ENCODE measurements at places on chromosomes 6 and 20.
A peak's percentile ranks its signal among the peaks of the same experiment; 100 is the strongest.

DNA sequence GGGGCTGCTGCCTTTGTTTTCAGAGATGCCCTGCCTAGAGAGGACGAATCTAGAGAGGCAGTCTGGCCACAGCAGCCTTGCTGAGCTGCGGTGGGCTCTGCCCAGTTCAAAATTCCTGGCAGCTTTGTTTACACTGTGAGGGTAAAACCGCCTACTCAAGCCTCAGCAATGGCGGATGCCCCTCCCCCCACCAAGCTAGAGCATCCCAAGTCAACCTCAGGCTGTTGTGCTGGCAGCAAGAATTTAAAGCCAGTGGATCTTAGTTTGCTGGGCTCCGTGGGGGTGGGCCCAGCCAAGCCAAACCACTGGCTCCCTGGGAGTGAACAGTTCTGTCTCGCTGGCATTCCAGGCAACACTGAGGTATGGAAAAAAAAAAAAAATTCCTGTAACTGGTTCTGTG, 970.9 kb downstream of the TBC1D32 start:
- DNase-seq = no peak

- no peak for DNase-seq
Observed at GRCh38 chr20:24996449-24997377, 4.2 kb upstream of the APMAP start.

- DNase-seq = peak; percentile 56
Observed at GRCh38 chr6:99746261-99746895, 139.7 kb downstream of the PRDM13 start.

GRCh38 chr6:126633373-126633772, 293.5 kb downstream of the CENPW start:
- DNase-seq = no peak

GRCh38 chr6:54238396-54238795, 69.8 kb upstream of the TINAG start:
- DNase-seq = no peak

GRCh38 chr6:35894776-35895175, 26.1 kb downstream of the SRPK1 start:
- DNase-seq = no peak

- DNase-seq = no peak
Observed at GRCh38 chr20:61306937-61307475, 54.9 kb downstream of the CDH4 start.

DNA sequence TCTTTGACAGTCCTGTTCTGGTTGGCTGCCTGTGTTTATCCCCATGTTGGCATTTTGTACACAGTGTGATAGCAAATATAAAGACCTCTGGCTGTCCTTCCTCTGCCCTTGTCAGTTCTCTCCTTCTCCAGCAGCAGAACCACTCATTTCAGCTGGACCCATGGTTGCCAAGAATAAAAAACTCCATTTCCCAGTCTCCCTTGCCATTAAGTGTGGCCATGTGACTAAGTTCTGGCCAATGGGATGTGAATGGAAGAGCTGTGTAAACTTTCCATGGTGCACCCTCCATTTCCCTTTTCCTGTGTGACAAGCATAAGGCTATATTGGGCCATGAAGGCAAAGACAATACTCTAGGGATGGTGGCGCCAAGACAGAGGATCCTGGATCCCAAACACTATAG, 78.4 kb upstream of the TBC1D7 start:
- DNase-seq = no peak

GRCh38 chr20:59809630-59810448, 123.6 kb downstream of the SYCP2 start:
- DNase-seq = no peak

- DNase-seq = no peak
Observed at GRCh38 chr20:50312682-50313521, 122.3 kb downstream of the CEBPB start.

GRCh38 chr20:34037767-34038166, 44.1 kb downstream of the RALY start:
- no peak for DNase-seq

DNA sequence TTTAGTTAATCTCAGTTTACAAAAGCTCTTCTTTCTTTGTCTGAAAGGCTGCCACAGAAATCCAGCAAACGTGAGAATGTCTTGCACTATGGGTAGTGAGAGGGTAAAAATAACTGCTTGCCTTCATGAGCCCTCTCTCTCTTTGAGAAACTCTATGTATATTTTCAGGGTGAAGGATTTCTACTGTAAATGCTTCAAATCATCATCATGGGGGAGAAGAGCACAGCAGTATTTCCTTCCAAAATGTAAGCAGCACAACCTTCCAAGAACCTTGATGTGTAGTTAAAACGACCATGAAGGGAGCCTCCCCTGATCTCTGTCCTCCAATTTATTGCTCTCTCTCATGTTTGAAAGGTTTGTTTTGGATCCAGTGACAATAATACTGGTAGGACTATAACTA, 141.3 kb upstream of the CENPW start:
- no peak for DNase-seq

GRCh38 chr6:5644523-5645185, 362.1 kb downstream of the NRN1 start:
- no peak for DNase-seq

DNA sequence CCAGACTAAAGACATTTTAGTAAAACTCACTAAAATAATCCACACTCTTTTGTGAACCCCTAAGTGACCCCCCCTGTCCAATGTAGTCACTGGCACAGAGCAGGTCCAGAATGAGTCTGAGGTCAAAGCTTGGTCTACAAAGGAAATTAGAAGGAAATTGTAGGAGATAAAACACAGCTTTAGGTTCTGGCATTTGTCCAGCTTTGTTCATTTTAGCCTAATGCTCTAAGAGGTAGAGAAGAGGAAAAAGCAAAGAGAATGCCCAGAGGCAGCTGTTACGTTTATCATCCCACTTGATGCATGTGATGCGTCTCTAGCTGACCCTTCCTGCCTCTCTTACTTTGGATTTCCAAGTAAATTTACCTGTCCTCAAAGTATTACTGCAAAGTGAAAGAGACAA, 62.5 kb downstream of the CNKSR3 start:
- no peak for DNase-seq

DNA sequence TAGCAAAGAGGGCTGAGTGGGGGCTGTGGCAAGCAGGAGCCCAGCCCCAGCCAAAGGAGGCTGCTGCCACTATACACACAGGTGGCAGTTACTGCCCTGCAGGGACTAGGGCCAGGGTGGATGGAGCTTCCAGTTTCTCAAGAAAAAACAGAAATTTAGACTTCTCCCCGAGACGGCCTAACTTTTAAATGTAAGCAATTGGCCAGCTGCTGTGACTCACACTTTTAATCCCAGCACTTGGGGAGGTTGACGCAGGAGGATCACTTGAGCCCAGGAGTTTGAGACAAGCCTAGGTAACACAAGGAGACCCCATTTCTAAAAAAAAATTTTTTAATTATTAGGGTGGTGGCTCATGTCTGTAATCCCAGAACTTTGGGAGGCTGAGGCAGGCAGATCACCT, 98.2 kb upstream of the NFATC2 start:
- DNase-seq = no peak

GRCh38 chr20:5715071-5715841, 34.9 kb upstream of the SHLD1 start:
- DNase-seq = no peak

DNA sequence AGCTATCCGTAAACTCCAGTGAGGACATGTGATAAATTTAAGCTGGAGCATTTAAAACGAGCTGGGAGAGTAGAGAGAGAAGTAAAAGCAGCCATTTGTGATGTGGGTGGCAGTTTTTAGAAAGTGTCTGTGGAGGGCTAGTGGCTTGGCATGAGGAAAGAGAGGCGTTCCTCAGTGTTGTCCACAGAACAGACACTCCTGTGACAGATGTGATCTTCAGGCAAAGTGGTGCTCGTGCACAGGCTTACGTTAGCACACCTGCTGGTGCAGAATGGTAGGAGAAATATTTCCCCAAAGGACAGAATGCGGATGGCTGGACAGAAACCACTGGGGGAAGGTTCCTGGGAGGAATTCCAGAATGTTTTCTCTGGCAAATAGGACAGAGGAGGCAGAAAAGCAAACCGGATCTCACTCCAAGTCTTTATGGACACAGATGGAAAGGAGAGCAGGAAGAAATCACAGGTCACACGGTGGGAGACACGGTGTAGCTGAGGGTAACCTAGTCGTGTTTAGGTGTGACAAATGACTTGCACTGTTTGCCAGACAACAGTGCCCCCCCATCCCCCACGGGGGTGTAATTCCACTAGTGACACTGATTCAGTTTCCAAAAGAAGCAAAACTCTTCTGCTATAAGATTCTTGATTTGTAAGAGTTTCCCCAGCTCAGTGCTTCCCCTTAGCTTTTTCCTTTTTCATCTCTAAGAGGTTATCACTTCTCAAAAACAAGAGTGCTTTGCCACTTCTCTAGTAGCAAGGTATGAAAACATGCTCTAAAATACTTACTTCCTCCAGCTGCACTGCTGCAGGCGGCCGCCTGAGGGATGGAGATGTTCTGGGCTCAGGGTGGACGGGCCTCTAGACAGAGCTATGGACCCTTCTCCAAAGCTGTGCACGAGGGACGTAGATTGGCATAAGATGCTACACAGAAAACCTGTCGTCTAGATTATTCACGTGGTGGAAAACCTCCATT, 293.2 kb downstream of the QKI start:
- no peak for DNase-seq

GRCh38 chr6:99604166-99605073, 2.2 kb upstream of the PRDM13 start:
- DNase-seq = no peak

DNA sequence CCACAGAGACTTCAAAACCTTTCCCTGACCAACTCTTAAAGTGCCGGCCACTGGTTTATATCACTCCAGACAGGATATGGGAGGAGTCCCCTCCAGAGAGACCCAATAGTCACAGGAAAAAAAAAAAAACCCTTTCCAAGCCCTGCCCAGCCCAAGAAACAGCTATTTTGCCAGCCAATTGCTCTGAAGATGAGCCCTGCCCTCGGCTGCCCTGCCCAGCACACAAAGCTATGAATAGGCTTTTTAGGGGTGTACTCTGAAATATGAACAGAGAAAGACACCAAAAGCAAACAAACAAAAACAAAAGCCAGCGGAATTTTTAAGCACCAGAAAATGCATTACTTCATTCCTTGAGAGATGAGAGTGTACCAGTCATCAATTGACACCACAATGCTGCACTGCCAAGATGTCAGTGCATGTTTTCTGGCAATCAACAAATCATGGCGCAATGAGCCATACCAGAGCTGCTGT, 275.1 kb downstream of the C6orf118 start:
- no peak for DNase-seq

GRCh38 chr6:82397962-82398692, 34.5 kb downstream of the TPBG start:
- no peak for DNase-seq

- DNase-seq = no peak
Observed at GRCh38 chr6:124964764-124965105, 2.5 kb downstream of the RNF217 start.

DNA sequence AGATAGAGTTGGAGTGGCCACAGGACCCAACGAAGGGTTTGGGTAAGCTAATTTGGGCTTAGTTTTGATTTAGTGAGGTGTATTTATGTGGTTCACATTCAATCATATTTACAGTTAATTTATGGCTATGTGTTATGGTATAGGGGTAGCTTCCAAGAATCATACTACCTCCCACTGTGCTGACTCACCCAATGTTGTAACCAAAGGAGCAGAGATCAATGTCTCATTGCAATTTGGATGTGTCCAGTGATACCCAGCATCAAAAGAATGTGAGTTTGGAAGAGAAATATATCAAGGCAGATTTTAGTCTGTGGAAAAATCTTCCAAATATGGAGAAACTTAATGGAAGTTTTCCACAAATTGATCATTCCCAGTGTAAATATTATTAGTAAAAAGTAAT, 25.3 kb upstream of the SMIM8 start:
- DNase-seq = no peak

DNA sequence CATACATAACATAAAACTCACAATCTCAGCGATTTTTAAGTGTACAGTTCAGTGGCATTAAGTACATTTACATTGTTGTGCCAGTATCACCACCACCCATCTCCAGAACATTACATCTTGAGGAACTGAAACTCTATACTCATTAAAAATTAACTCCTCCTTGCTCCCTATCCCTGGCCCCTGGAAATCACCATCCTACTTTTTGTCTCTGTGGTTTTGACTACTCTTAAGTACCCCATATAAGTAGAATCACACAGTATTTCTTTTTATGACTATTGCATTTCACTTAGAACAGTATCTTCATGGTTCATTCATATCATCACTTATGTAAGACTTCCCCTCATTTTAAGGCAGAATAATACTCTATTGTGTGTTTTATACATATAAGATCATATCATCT, 1108.1 kb downstream of the GRIK2 start:
- no peak for DNase-seq

GRCh38 chr6:45160305-45160704, 167.8 kb upstream of the RUNX2 start:
- DNase-seq = no peak

DNA sequence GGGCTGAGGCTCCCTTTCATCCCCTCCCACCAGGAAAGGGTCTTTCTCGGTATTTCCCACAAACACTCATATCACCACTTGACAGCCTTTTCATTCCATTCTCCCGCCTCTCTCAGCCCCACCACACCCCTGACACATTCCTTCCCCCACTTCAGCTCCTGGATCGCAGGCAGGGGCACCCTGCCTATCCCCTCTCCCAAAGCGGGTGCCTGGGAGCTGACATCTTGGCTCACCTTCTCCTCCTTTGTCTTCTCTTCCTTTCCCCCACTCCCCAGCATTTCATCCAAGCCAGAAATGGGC, 10.2 kb upstream of the VEGFA start:
- DNase-seq = no peak

- DNase-seq = no peak
Observed at GRCh38 chr6:137115658-137116057, 57.8 kb downstream of the IL22RA2 start.

DNA sequence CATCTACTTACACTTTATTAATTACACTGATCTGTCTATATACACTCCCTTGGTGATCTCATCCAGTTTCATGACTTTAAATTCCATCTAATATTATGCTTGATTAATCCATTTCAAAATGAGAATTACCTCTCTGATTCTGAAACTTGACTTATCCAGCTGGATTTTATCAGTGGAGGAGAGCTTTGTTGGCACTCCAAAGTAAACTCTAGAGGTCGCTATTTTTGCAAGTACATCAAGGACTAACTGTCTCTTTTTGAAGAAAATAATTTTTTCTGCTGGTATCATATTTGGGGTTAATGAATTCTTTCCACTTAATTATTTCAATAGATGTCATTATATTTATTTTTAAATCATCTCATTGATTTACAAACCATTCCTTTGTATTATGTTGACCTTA, 630.3 kb upstream of the MAN1A1 start:
- no peak for DNase-seq

GRCh38 chr6:79687759-79688158, 56.6 kb downstream of the SH3BGRL2 start:
- no peak for DNase-seq

DNA sequence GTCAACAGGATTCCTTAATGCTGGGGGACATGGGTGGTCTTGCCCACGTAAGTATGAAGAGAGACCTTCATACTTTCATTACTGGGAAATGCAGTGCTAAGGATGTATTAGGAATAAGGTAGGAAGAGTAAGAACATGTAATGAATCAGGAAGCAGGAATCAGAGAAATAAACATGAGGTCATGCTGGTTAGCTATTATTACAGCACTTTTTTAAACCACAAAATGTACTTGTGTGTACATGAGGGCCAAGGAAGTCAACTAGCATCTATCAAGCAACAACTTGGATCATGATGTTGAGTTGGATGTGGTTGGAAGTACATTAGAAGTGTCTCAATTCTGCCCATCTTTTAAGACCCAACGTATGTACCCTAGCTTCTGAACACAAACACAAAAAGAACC, 63.5 kb upstream of the E2F3 start:
- no peak for DNase-seq
